AG08395 (cell line): ENCODE measurements at places on chromosomes 11 and 22.

GRCh38 chr11:91902312-91902711, 322.3 kb upstream of the FAT3 start:
- no peak for DNase-seq

DNA sequence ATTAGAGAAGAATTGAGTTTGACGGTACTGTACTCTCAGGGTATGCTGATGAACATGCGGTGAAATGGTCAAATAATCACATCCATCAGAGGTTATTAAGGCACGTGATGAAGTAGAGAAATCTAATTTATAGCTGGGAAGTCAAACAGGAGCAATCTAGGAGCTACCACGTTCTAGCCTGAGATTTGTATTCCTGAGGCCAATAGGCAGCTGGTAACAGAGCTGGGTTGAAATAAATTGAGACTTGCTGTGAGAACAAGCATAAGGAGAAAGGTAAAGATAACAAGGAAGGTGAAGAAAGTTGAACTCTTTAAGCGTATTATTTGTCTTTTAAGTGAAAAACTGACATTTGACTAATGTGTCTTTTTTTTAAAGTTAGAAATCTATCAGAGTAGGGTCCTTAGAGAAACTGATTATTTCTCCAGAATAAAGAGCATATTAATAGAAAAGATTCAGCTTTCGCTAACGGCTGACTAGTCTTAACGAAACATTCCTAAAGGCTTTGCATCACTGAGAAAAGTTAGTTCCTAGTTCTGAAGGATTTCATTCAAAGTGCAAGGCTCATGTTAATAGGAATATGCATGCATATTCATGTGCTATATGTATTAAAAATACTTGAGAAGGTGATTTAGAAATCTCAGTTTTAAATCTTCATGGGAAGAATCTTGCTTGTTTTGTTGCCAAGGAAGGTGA, 5.2 kb upstream of the WEE1 start:
- DNase-seq = no peak

- DNase-seq = no peak
Observed at GRCh38 chr22:19852177-19852781, 2.4 kb downstream of the GNB1L start.

- peak; percentile 33 for DNase-seq
Observed at GRCh38 chr22:35883031-35883620, 145.5 kb downstream of the RBFOX2 start.

- no peak for DNase-seq
Observed at GRCh38 chr22:35409783-35410662, 10.1 kb downstream of the MCM5 start.

DNA sequence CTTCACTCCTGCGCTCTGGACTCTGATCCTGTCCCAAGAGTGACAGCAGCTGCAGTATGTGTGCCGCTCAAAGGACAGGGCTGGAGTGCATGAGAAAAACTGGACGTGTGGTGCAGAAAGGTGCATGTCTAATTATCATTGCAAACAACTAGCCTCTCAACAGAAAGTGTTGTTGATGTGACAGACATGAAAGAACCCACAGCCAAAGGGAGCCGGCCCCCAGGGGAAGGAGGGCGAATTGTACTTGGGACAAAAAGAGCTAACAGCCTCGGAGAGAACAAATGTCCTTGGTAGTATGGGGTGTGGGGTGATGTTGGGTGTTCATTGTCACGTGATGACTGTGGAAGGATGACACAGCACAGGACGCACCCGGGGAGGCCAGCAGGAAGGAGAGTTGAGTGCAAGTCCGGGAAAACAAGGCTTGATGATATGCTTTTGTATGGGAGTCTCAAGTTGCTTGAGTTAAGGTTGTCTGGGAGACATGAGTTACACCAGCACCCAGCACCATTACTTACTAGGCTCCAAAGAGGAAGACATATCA, 325.5 kb downstream of the NTM start:
- DNase-seq = no peak

DNA sequence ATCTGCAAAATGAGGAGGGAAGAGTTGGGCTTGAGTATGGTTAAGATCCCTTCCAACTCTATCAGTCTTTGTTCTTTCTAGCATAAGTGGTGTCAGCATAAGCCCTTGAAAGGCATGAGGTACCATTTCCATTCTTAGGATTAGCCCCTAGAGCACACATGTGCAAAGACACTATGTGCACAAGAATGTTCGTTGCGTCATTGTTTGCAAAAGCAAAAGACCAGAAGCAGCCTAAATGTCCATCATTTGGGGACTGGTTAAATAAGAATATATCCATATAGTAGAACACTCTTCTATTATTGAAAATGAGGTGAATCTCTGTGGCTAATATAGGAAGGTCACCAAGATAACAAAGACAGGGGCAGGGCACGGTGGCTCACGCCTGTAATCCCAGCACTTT, 10.0 kb upstream of the KCTD14 start:
- no peak for DNase-seq

DNA sequence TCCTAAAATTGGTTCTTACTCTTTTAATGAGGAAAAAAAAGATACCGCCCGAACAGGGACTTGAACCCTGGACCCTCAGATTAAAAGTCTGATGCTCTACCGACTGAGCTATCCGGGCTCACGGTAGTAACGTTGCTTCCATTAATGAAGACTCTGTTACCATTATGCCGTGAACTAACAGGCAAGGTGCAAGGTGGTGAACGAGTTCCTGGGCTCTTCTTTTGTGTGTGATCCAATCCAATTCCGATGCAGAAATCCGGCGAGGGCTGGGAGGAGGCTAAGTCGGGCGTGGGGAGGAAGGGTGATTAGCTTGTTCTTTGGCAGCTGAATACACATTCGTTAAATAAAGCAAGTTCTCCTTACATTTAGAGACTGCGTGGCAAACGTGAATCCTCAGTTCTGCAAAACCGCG, 49.0 kb downstream of the OR4D9 start:
- peak; percentile 35 for DNase-seq

DNA sequence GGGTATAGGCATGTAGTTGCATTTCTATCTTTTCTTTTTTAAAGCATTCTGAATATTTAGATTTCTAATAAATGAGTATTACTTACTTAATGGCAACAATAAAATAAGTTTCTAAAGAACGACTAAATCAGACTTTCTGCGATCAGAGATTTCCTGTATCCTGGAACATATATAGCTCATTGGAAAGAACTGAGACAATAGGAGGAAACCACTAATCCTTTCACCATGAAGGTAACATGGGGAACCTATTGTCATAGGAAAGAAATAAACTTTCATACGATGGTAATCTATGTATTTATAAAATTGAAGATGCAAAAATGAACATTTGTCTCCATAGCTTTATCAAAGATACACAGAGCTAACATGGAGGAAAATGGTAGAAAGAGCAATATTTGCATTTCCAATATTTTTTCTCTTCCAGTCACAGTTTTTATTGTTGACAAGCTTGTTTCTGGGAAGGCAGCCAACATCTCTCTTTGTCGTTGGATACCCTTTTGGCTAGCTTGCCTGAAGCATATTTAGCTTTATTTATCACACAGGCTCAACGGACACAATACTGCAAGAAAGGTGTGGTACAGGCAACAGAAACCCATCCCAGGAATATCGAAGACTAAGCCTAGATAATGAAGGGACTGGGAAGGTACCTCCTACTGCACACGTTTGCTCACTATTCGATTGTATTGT, 293.3 kb upstream of the MPPED2 start:
- DNase-seq = no peak

GRCh38 chr11:117923773-117924172, 5.4 kb downstream of the TMPRSS13 start:
- DNase-seq = no peak

GRCh38 chr11:46072172-46072964, 48.9 kb downstream of the PHF21A start:
- no peak for DNase-seq

GRCh38 chr11:133078591-133079404, 453.5 kb downstream of the OPCML start:
- peak; percentile 64 for DNase-seq

- no peak for DNase-seq
Observed at GRCh38 chr11:77093987-77094840, 8.4 kb upstream of the OMP start.

- no peak for DNase-seq
Observed at GRCh38 chr11:127392575-127392974, 392.0 kb upstream of the KIRREL3 start.

DNA sequence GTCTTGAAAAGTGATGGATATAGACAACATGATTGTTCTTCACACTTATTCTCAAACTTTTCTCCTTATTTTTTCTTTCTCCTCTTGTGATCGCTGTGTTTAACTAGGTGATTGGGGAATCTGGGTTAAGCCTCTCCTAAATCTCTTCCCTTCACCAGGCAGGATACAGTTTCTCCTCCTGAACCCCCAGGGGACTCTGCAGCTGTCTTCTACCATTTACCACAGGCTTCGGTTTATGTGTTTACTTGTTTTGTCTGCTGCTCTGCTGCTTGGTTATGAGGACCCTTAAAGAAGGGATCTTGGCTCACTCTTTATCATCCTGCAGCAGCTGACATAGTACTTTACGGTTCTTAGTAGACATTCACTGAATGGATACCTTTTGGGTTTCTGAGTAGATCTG, 124.2 kb downstream of the NCAM1 start:
- no peak for DNase-seq

- DNase-seq = no peak
Observed at GRCh38 chr11:65931773-65932557, 12.7 kb downstream of the DRAP1 start.

DNA sequence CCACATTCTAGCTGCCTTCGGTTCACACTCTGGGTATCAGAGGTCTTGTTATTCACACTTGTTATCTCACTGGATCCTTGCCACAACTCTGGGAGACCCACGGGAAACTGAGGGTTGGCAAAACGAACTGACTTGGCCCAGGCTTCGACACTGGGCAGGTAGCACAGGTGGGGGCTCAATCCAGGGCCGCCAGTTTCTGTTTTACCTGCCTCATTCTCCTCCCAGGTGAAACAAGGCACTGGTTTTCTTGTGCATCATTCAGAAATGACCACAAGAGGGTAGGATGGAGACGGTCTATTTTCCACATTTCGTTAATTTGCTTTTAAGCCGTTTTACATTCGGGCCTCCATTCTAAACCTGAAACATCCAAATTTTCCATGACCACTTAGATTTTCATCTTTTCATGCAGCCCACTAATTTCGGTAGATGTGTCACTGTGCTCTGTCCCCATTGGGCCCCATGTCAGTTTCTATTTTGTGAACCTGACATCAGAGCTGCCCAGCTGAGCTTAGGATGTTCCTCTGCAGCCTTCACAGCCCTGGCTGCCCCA, 108.1 kb downstream of the KIAA1671 start:
- no peak for DNase-seq

DNA sequence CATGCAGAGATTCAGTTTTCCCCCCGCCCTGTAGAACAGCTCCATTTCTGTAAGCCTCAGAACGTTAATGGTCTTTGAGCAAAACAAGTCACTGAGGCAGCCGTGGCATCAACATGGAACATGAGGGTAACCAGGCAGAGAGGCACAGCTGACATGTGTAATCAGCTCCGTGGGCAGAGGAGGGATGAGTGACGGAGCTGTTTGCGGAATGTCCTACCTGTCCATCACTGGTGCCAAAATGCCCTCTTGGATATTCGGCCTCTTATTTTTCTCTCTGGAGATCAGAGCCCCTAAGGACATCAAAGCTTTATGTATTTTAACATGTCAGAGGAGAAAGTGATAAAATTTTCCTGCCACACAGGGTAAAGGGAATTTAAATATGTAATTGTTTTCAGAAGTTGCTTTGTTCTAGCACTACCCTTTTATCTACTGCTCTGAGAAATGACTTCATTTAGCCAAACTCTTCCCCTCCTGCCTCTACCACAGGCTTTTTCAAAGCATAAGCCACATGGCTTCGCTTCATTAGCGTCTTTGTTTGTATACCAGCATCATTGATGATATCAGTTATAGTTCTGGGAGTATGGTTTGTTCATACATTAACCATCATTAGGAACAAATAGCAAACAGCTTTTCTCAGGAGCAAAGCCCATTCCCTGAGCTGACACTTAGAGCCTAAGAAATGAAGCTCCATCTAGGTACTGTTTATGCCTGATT, 32.9 kb downstream of the C11orf71 start:
- no peak for DNase-seq

GRCh38 chr22:40181323-40181722, 3.6 kb downstream of the TNRC6B start:
- no peak for DNase-seq

- DNase-seq = peak; percentile 21
Observed at GRCh38 chr11:45537614-45538013, 127.8 kb downstream of the CHST1 start.

GRCh38 chr22:39898997-39899396, 1.9 kb upstream of the GRAP2 start:
- no peak for DNase-seq

- DNase-seq = no peak
Observed at GRCh38 chr11:33932721-33933120, 40.8 kb upstream of the LMO2 start.
